Anterior cingulate cortex (tissue), 58 donors: ENCODE measurements at places on chromosomes 2 and 18.

DNA sequence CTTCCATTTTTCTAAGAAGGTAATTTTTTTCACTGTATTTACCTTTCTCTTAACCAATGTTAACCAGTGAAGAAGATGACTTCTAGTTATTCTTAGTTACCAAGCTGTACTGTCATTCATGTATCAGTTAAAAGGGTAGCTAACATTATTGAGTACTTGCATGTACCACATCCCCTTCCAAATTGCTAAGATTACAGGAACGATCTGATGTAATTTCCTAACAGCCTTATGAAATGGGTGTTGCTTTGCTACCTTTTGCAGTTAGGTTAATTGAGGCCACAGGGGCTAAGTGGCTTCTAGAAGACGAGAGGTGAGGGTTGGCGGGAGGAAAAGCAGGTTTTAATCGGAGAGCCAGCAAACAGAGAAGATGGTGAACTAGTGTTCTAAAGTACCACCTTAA, 1.8 kb upstream of the SULT6B1 start:
- no peak for DNase-seq

DNA sequence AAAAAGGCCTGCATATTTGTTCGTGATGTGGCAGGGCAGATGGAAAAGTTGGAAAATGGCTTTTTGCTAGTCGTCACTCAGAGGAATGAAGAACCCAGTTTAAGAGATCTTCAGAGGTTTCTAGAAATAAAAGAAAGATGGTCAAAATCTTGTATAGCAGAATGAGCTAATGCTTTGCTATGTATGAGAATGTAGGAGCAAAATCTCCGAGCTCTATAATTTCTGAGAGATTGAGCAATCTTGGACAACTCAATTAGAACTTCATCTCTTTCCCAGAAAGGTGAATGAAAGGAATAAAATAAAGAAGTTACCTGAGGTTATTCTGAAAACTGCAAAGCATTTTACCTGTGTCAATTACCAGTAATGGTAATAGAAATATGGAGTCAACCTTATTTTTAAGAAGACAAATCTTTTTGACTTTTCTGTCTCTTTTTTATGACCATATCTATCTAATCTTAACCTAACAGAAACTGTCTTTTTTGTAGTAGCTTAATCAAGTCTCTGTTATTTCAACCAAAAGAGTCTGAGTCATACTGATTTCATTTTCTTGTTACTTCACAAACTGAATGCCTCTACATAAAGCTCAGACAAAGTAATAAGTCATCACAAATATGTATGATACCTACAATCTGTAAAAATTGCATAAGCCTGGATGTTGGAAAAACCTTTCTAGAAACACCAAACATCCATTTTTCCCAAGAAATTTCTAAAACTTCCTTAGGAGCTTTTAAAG, 32.5 kb downstream of the CCDC68 start:
- no peak for DNase-seq

GRCh38 chr2:187615364-187615763, 61.1 kb upstream of the TFPI start:
- no peak for DNase-seq

DNA sequence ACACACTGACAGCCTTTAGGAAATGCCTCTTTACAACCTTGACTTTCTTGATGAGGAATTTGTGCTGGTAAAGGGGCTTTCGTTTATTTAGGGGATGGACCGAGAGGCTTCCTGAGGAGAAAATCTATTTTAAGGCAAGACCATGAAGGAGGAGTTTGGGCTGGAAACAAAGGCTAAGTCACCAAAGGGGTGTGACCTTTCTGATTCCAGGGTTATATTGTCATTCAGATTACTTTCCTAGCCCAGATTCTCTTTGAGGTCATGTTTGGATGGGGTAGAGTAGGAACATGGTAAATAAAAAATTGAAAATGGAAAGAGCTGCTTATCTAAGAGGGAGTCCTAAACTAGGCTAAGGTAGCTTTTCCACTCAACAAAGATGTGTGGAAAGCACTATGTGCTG, 77.1 kb upstream of the UGP2 start:
- DNase-seq: no peak

DNA sequence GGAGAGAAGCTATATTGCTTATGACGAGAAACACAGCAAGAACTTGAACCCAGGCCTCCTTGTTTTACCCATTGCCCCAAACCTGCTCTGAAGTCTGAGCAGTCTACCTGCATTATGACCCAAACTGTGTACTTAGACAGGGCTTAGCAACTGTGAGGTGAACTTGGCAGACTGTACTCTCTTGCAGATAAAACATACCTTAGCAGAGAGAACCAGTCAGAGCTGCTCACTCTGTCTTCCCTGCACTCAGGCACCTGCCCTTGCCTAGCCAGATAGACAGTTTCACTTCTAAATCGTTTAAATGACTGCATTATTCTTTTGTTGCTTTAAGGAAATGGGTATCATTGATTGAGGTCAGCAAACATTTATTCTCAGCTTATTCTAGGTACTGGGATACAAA, 20.3 kb downstream of the ITPRID2 start:
- no peak for DNase-seq
